ENCODE measurements at places on chromosomes 12 and 14. TPM values are rescaled to one million over a fixed set of nuclear protein-coding genes. Genes with fewer than 3 reads are reported as not detected.

Gene SSPN
- total RNA-seq: not detected

Gene LHX5
- not detected for total RNA-seq

Gene ZFYVE26
- total RNA-seq: 7.2 TPM

Gene MIP
- total RNA-seq: not detected

Gene SIX6
- not detected for total RNA-seq

Data from HT1080 (cell line).